ENCODE measurements at places on chromosomes 2 and 18. TPM values are rescaled to one million over a fixed set of nuclear protein-coding genes. Genes with fewer than 3 reads are reported as not detected.

COL3A1 gene
- total RNA-seq = 303 TPM

DNA sequence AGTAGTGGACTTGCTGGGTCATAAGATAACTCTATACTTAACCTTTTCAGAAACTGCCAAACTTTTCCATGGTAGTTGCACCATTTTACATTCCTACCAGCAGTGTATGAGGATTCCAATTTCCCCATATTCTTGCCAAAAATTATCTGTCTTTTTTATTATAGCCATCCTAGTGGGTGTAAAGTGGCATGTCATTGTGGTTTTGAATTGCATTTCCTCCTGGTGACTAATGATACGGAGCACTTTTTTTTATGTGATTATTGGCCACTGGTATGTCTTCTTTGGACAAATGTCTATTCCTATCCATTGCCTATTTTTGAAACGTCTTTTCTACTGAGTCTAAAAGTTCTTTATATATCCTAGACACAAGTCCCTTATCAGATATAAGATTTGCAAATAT is 44.3 kb downstream of the CACNB4 start:
- no peaks in the 10 kb centered on the region for H3K27me3 ChIP-seq
- no peak overlapping the region for H3K27ac ChIP-seq
- H3K4me3 ChIP-seq = no peak overlapping the region
- H3K4me1 ChIP-seq = no peaks in the 10 kb centered on the region
- no peaks in the 10 kb centered on the region for H3K36me3 ChIP-seq

DNA sequence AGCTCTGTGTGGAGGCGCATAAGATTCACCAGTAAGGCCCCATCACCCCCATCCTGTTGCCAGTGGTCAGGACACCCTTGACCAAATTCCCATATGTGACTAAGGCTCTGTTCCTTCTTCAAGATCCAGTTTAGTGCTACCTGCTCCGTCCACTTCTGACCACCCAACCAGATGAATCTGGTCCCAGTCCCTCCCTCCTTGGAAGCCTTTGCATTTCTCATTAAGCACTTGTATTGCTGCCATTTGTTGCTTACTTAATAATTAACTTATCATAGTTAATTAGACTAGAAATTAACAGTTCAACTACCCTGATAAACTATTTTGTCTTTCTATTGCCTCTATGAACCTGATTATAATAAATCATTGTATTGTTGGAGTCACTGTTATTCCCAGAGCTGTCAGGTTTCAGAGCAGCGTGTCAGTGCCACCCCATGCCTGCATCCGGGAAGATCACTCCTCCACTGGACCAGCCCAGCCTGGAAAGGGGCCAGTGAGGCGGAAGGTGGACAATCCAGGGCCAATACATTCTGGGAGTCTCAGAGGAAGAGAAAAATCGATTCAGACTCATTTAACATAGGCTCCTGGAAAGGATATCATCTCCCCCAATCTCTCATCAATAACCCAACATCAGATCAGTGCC is 9.5 kb upstream of the NAT8 start:
- H3K27me3 ChIP-seq = no peaks in the 10 kb centered on the region
- DNase-seq = no peak
- no peak overlapping the region for H3K4me3 ChIP-seq
- no peaks in the 10 kb centered on the region for H3K4me1 ChIP-seq

DNA sequence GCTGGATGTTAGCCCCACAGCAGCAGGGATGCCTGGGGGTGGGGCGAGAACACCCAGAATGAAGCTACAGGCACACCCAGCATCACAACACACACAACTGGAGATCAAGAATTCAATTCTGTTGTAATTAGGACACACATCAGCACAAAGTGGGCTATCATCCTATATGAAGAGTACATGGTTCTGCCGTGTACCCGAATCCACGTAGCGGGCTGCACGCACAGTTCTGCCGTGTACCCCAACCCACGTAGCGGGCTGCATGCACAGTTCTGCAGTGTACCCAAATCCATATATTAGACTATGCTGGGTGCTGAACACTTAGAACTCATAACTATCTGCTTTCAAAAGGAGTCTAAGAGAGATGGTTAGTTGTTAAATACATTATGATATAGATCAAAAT is 86.5 kb downstream of the EIPR1 start:
- no peaks in the 10 kb centered on the region for H3K36me3 ChIP-seq
- no peak overlapping the region for H3K27ac ChIP-seq
- H3K4me3 ChIP-seq = no peak overlapping the region
- no peak for DNase-seq
- H3K27me3 ChIP-seq = no peaks in the 10 kb centered on the region
- H3K4me1 ChIP-seq = no peaks in the 10 kb centered on the region

DNA sequence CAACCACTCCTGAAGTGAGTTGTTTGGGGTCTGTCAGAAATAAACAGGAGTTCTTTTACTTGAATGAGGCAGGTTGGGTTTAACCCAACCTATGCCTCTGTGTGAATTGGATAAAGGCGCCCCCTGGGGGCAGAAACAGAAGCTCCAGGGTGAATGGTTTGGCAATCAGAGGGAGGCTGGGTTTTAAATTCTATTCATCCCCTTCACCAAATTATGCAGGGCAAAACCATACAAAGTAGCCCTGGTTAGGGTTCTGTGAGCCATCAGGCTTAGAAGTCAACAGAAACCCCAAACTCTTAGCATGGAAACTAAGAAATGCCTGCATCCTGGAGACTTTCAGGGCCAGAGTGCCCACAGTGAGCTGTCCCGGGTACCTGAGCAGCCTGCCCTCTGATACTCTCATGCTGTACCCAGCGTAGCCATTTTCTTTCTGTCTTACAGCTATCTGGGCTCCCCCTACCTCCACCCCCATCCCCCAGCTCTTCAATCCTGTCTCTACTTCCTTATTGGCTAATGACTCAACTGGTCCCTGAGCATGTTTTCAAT is 241.5 kb downstream of the ICOS start:
- no peak overlapping the region for H3K27ac ChIP-seq
- no peaks in the 10 kb centered on the region for H3K36me3 ChIP-seq
- no peaks in the 10 kb centered on the region for H3K4me1 ChIP-seq
- no peak overlapping the region for H3K4me3 ChIP-seq
- no peaks in the 10 kb centered on the region for H3K27me3 ChIP-seq
